ENCODE measurements at places on chromosomes 6 and 20.

GRCh38 chr20:34242879-34243278, 1.7 kb downstream of the ASIP start:
- DNase-seq = no peak

GRCh38 chr6:1479095-1479494, 89.7 kb downstream of the FOXF2 start:
- DNase-seq = no peak

DNA sequence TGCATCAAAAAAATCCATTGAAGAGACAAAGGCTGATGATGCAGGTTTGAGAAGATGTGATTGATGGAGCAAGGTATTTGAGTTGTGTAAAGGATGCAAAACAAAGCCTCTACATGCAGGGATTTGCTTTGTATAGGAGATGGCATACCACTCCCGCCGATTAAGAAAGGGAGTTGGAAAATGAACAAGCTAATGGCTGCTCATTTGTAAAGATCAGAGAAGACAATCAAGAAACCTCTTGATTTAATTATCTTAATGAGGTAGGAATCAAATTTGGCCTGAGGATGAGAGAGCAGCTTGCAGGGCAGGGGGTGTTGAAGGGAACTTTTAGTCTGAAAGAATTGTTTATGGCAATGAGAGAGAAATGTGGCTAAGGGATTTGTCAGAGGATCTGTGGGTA, 448.2 kb upstream of the ADGRB3 start:
- DNase-seq = no peak

DNA sequence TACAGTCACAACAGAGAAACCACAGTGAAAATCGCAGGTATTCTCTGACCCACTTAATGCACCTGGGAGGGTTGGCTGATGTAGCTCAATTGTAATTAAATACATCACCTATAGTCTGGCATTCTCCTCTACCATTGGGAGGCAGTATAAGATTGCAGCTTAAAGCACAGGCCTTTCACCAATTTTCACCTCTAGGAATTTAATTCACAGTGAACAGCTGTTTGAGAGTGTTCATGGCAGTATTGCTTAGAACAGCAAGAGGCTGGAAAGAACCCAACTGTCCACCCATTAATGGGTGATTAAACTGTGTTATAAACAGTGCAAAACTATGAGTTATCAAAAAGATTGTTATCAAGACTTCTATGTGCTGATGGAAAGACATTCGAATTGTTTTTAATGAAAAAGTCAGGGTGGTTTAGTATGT, 2.0 kb downstream of the EDEM2 start:
- no peak for DNase-seq

DNA sequence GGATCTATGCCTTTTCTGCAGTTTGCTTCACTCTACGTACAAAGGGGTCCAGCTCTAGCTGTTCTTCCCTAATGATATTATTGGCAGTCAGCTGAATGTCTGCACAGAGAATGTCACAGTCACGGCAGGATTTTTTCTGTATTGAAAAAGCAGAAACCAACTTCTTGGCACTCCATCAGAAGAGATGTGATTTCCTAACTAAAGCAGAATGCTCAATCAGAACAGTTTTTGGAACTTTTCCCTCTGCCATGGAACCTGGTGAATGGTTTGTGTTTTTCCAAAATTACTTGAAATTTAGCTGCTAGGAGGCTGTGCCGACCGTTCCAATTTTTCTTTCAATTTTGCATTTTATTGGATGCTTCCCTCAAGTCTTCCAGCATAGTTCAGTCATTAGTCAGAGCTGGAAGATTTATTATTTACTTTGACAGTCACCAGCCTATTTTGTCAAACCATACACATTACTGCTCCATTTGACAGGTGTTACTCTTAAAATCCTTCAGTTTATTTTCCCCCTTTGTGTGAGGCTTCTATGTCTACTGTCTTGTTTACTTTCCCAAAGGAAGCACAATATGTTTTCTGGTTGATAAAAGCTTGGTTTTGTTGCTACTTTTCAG, 259.6 kb upstream of the EPHA7 start:
- DNase-seq = no peak

GRCh38 chr6:16582446-16583143, 178.7 kb downstream of the ATXN1 start:
- no peak for DNase-seq

- no peak for DNase-seq
Observed at GRCh38 chr20:16569246-16570153, 3.7 kb downstream of the KIF16B start.

- no peak for DNase-seq
Observed at GRCh38 chr6:137543114-137543513, 48.9 kb upstream of the OLIG3 start.

GRCh38 chr20:58306421-58307261, 2.9 kb upstream of the RAB22A start:
- DNase-seq = peak; percentile 55

- DNase-seq = no peak
Observed at GRCh38 chr6:16658348-16659034, 102.8 kb downstream of the ATXN1 start.

DNA sequence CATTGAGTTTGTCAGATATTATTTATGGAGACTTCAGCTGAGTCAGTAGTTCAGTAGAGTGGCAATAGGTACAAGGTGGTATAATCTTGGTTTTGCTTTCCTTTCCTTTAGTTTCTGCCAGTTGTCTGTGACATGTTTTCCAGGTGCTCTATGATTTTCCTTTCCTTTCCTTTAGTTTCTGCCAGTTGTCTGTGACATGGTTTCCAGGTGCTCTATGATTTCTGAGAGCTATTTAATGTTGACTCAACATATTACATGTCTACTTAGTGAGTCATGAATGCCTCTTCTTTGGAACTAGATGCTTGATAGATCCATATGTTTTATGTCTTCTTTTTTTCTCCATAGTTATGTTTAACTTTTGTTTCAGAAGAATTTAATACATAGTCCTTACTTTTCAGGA, 186.4 kb upstream of the DEFB112 start:
- DNase-seq = no peak

DNA sequence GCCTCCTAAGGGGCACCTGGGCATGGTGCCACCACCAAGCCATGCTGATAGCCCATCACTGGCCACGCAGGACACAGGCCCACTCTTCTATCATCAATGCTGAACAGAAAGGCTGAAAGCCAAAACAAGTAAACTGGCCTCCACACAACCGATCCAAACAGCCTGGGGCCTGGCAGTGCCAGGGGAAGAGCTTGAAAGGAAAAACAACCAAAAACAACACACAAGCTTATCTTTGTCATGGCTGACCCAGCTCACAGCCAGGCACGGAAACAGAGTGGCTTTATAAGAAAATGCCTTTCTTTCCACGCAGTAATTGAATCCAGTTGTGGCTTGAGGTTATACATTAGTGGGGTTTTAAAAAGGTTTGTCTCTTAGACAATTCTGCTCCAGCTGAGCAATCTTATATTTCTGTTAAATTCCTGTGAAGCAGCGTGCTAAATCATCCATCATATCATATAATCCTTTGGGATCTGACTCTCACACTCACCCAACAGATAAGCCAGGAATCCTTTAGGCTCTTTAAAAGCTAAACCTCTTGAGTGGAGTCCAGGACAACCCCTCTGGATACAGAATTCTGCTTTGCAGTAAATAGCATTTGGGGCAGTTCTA, 65.4 kb upstream of the SLC22A16 start:
- DNase-seq = no peak

DNA sequence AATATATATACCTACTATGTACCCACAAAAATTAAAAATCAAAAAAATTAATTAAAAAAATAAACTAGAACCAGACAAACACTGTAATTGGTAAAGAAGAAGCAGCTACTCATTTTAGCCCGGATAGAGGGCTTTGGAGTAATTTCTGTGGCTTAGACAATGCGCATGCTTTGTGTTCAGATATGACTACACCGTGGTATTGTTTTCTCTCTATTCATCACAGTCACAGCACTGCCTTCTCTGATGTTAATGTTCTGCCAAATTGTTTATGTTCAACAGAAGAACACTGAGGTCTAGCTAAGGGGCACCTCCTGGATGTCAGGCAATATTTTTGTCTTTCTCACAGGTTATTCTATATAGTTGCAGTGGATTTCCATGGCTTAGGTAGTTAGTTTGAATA, 77.5 kb upstream of the GJE1 start:
- no peak for DNase-seq

GRCh38 chr6:142419071-142419470, 117.3 kb downstream of the ADGRG6 start:
- no peak for DNase-seq

DNA sequence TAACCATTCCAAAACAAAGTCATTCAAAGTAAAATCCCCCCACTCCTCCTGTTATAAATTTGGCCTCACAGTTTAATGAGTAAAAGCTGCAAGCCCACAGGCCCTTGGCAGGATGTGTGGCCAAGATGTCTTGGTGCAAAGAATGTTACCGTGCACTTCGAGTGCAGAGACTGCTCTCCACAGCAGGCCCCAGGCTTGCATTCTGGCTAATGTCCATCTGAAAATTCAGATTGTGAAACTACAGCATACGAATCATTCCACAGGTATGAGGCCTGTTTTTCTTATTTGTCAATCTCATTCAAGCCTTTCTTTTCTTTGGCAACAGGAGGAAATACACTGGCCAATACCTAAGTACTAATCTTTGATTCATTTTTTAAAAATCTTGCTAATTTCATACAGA, 7.1 kb downstream of the RPS6KA2 start:
- no peak for DNase-seq

- DNase-seq = no peak
Observed at GRCh38 chr6:33846226-33846625, 42.4 kb upstream of the MLN start.

DNA sequence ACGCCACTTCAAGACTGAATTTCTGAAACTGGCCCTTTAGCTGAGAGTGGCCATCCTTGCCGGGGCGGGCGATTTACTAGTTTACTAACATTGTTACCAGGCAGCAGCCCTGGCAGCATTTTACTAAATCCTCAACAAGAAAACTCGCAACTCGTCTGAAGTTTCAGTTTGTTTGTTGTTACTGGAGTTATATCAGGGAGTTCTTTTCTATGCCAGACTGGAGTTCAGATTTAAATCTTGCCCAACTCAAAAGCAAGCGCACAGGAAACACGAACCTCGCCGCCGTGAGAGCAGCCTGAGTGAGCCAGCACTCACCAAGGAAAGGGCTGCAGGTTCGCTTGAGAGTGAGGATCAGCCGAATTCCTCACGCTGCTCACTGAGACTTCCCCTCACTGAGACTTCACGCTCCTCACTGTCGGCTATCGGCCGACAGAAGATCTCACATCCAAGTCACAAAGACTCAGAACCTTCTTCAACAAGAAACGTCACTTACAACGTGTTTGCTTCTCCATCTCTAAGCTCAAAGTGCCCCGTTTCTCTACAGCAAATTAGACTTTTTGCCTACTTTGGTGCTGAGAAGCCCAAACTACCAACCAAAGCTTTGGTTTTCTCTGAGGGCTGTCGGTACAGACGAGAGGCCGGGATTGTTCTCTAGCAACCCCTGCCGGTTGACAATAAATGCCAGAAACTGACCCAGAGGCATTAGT, 78.9 kb downstream of the OLIG3 start:
- peak; percentile 29 for DNase-seq

GRCh38 chr6:28336284-28337120, 554 bp upstream of the ZSCAN31 start:
- no peak for DNase-seq

DNA sequence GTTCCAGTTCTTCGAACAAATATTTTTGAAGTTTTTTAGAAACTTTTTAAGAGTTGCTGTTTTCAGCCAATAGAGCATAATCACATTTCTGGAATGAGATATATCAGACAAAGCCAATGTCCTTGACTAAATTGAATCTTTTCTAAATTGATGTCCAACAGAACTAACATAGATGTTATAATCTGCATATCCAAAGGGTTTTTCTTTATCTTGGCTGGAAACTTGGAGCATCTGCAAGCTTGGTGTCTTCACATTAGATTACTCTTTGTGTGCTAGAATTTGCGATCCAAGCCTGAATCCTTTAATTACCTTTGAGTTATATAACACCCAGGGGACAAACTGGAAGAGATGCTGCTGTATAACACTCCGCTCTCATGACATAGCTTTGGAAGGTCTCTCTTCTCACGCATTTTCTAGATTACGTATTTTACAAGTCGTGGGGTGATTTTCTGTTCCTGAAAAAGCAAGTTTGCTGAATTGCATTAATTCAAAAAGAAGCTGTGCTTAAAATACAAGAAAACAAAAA, 64.4 kb upstream of the FUCA2 start:
- DNase-seq = no peak

- no peak for DNase-seq
Observed at GRCh38 chr6:138795809-138796603, at the start of gene ECT2L. TSS of gene ECT2L (plus strand) at chr6:138796087. CDS start at chr6:138813275, 17,188 bp downstream.

GRCh38 chr20:46126440-46127056, 8.4 kb downstream of the CD40 start:
- no peak for DNase-seq

GRCh38 chr6:25747477-25747876, 7.1 kb upstream of the SLC17A4 start:
- DNase-seq = no peak

DNA sequence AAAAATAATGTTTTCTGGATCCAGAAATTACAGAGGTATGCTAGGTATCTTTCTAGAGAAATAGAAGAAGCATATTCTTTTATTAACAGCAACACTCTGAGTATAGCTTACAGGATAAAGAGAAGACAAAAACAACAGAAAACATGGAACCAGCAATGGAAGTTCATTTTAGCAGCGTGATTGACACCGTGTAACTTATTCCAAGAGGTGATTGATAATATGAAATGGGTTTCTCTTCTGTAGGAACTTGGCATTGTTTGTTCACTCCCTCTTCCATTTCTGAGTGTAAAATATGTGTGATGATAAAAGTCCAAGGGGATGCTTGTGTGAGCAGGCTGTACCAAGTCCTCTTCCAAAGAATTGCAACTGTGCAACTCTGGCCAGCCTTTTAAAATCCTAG, 303.0 kb downstream of the COL12A1 start:
- DNase-seq = no peak

- DNase-seq = no peak
Observed at GRCh38 chr20:61900011-61900944, 165.4 kb downstream of the TAF4 start.

- no peak for DNase-seq
Observed at GRCh38 chr20:2866236-2866635, 7.0 kb upstream of the PTPRA start.

DNA sequence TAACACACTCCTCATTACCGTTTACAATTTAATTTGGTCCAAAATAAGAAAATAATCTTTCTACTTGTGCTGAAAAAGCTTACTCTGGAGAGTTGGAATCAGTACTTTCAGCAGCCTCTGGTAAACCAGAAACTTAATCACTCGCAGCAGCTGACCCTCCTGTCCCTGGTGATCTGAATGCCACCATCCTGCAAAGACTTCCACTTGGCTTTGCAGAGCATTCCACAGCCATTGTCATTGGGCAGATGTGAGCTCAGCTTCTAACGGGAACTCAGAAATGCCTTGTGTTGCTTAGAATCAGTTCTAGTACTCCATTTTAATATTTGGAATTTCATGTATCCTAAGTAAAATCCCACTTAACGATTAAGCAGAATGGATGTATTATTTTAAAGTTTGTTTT, 59.7 kb downstream of the PHACTR1 start:
- DNase-seq = no peak

DNA sequence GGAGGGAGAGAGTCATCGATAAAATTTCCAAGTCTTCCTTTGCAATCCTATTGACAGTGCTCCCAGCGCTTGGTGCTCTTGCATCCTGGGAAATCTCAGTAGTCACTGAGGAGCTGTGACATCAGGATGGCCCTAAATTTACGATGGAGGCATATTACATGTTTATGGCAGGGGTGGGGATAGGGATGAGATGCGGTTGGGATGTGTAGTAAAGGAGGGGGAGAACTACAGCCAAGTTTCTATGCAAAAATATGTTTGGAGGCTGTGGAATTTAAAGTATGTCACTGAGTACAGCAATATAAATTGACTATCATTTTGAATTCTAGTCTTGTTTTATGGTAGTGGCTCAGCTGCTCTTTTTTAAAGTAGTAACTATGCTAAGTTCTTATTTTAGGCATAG, 544.9 kb downstream of the PKHD1 start:
- no peak for DNase-seq
